ENCODE measurements at places on chromosomes 16 and 17.

GRCh38 chr17:33871720-33872540 is 383.2 kb upstream of the CCL2 start:
- DNase-seq, result peak; percentile 5

GRCh38 chr16:84434800-84435199 is 66.5 kb downstream of the ATP2C2 start:
- no peak for DNase-seq

- DNase-seq, result no peak
Observed at GRCh38 chr17:54899721-54900456, 763 bp upstream of the TOM1L1 start.

GRCh38 chr17:5237541-5238016 is 2.9 kb upstream of the SCIMP start:
- no peak for DNase-seq

GRCh38 chr17:60959696-60960095 is 282.0 kb downstream of the BCAS3 start:
- DNase-seq, result no peak

DNA sequence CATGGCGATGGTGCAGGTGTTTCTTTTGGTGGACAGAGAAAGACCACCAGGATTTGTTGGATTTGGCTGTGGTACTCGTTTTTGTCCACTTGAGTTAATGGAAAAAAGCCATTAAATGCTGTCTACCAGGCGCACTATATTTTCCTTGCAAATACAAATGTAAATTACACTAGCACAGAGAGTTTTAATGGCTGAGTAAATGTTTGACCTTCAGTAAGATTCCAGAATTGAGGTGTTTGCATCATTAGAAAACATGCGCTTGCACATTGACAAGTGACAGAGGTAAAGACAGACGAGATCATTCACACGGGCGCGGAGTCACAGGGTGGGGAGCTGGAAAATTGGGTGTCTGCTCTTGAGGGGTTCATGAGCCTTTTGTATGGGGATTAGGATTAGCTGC is 53.5 kb upstream of the AKTIP start:
- DNase-seq, result no peak

DNA sequence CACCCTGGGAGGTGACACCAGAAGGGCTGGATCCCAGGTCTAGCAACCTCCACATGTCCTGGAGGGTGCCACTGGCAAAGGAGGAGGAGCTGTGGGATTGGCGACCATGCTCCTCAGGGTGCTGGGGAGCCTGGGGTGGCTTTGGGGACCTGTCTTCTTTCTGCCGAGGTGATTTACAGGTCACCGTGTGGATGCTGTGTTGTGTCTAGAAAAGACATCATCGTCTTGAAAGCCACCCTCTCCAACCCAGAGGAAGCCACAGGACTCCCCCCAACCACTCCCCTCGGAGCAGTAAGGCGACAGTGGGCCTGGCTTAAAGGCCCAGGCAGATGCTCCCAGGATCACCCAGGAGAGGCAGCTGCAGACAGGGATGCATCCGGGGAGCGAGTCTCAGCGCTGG is 29.7 kb upstream of the FASN start:
- no peak for DNase-seq

GRCh38 chr17:39995438-39995837 is 14.8 kb downstream of the PSMD3 start:
- DNase-seq, result no peak

DNA sequence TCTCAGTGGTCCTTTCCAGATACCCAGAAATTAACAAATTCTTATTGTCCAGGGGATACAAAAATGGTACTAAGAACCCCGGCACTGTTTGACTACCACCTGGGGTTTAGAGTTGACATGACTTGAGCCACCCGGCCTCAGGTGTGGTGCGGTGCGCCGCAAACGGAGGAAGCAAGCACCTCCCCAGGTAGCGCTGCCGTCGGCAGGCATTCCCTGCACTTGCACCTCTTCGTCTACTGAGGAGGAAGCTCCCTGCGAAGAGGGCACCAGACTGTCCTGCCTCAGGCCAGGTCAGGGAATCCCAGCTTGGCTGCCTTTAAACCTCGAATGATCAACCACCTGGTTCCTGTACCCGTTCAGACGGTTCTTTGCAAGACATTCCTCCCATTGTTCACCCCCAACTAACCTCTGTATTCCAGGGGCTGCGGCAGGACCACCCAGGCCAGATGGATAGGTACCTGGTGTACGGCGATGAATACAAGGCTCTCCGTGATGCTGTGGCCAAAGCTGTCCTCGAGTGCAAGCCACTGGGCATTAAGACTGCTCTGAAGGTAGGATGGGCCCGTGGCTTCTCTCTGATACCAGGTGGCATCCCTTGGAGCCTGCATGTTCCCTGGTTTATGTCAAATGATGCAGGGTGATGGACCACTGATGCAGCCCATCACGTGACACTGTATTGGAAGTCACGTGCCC is 40.8 kb upstream of the ENDOV start:
- DNase-seq, result no peak

DNA sequence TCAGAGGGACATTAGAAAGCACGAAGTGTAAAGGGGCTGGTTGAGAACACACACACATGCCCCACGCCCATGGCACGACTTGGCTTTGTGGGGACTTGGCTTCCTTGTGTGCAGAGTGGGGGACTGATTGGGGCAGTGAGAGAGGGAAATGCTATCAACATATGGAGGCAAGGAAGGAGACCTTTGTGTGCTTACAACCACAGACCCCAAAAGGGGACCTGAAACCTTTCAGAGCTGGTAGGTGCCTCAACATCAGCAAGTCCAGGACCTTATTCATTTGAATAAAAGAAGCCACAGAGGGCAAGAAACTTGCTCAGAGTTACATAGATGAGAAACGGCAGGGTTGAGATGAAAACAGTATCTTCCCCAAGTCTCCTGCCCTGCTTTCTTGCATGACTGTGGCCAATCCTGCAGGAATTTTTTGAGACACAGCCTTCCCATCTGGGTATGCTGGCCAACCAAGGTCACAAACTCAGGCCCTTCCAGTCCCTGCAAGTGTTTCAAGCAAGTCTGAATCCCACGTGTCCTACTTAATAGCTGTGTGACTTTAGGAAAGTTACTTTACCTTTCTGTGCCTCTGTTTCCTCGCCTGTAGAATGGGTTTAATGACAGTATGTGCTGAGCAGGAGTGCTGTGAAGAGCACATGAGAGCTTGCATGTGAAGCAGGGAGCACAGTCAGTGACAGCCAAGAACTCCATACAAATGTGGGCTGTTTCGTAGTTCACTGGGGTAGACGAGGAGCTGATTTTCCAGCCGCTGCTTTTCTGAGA is 26.2 kb downstream of the C16orf78 start:
- DNase-seq, result no peak

- no peak for DNase-seq
Observed at GRCh38 chr17:39757931-39758873, 20.5 kb downstream of the GRB7 start.

DNA sequence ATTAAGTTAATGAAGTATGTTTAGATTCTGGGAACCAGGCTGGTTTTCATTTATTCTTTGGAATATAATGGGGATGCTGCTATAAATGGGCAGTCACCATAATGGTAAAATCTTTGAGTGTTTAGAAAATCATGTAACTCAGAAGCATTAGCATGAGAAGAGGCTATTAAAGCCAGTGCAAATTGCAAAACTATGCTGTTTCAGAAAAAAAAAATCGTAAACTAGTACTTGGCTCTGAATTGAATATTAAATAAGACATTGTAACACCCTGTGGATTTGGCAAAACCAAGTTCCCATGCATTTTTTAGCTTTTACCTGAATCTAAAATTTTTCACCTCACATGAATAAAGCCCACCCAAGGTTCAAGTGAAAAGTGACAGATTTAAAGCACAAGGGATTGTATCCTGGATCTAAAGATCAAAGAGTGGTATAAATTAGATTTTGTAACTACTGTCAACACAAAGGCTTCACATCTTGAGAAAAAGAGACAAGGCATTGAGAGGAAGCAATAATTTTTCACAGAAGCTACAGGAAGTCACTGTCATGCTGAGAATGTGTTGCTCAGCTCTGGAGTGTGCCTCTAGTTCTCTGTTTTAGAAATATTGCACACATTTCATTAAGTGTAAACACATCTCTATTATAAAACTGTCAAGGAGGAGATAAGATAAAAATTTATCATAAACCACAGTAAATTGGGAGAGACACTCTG is 142.2 kb downstream of the ABCA8 start:
- DNase-seq, result no peak

- no peak for DNase-seq
Observed at GRCh38 chr17:47980541-47980940, 9.6 kb downstream of the CDK5RAP3 start.

GRCh38 chr17:67324330-67324729 is 42.0 kb downstream of the PSMD12 start:
- no peak for DNase-seq

GRCh38 chr17:8384801-8385378 is 1.9 kb upstream of the RPL26 start:
- DNase-seq, result no peak

GRCh38 chr17:81549031-81549557 is 3.1 kb downstream of the FAAP100 start:
- DNase-seq, result no peak

DNA sequence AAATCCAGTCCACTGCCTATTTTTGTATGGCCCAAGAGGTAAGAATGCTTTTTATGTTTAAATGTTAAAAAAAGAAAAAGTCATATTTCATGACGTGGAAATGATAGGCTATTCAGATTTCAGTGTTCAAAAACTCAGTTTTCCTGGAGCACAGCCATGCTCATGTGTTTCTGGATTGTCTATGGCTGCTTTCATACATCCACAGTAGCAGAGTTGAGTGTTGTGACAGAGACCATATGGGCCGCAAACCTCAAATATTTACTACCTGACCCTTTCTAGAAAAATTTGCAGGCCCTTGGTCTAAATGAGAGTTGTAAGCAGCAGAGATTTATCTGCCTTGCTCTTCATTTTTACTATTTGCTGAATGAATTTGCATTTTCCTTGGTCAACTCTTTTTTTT is 264.1 kb downstream of the CBLN1 start:
- DNase-seq, result no peak

GRCh38 chr16:61371388-61371787 is 664.9 kb downstream of the CDH8 start:
- no peak for DNase-seq

DNA sequence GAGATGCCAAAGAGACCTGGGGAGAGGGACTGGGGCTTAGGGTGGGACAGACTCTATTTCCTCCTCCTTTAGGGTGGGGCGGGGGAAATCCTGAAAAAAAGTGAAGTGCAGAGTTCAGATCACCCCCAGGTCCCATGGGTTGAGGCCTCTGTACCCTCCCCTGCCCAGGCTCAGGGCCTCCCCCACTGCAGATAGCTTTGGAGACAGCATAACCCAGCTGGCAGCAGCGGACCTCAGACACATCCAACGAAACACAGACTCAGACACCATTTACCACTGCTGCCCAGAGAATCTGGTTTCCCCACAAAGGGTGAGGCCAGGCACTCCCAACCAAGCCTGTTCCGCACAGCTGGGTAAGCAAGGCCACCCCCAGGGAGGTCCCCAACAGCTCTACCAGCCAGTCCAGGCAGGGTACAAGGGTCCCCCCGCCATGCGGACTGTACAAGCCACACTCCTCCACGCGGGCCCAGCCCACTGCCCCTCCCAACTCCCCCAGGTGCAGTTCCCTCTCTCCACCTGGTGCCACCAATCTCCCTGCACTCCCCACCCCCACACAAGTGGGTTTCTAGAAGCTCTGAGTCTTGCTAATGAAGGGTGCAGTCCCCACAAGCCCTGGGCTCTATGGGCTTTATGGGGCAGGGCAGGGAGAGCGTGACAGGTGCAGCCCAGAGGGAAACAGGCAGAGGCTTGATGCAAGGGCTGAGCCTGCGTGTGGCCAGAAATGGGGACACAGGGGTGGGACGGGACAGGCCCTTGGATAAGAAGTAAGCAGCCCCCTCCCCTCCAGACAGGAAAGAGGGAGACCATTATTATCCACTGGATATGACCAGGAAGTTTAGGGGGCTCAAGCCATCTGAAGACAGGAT is 8.9 kb downstream of the RHBDF2 start:
- no peak for DNase-seq

GRCh38 chr16:19213885-19214284 is 45.8 kb downstream of the SYT17 start:
- DNase-seq, result no peak

DNA sequence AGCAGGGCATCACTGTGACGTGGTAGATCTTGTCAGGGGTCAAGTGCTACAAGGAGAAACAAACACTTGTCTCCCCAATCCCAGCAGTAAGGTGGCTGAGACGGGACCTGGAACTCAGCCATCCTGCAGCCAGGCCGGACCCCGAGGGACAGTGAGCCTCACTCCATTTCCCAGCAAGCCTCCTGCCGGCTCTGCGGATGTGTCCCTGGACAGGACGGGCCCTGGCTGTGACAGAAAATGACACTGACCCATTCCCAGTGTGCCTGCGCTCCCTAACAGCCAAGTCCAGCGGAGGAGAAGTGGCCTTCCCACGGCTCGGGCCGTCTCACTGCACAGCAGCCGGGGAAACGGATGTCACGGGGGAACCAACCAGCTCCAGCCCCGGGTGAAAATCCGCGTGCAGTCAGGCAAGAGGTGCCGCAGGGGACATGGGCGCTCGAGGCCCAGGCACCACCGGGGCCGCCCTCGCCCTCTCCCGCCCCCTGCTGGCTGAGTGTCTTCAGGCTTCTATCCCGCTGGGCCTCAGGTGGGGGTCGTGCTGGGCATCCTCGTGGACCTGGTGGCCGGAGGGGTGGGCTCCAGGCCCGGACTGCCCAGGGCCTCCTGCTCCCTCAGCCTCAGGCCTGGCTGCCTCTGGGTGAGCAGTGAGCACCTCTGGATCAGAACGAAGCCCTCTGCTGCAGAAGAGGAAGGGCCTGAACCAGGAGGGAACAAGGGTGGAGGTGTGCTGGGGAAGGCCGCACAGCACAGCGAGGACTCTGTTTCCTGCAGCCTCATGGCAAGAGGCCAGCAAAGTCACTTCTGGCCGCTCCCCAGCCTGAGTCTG is 6.7 kb downstream of the HAGHL start:
- DNase-seq, result no peak

DNA sequence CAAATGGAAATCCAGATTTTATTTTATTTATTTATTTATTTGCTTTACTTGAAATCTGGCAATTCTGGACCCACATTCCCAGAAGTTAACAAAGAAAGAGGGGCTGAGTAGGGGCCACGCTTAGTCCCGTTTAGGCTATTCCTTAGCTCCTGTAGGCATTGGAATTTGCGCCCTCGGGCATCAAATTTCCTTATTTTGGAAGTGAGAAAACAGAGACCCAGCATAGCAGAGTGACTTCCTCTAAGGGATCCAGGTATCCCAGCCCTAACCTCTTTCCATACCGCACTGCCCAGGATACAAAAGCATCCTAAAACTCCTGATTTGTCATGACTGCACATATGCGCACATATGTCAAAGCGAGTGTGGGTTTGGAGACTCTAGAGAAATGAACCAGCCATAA is 19.0 kb upstream of the SMG1 start:
- DNase-seq, result no peak

DNA sequence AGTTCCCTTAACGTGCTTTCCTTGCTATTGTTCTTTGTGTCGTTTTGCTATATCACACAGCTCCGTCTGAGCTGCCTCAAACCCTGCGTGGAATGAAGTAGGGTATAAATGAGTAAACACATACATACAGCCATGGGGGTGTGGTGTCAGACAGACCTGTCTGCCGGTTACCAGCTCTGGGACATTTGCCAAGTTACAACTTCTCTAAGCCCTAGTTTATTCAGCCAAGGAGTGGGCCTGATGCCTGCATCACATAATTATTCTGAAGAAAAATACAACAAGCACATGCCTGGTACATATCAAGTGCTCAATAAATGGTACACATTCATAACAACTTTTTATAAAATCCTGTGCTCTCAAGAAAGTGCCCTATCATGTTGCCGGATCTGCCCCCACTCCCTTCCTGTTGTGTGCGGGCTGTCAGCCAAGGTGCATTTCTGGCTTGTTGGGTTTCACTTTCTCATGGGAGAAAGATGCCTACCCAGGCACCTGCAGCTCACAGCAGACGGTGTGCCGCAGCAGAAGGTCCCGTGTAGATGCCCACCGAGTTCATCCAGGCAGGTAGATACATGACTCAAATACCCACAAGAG is 30.5 kb downstream of the SMPD3 start:
- DNase-seq, result no peak

All from nucleus accumbens (tissue), 56 donors.